Nephron progenitor cell (in vitro differentiated cells): ENCODE measurements at places on chromosomes 6 and 20.

GRCh38 chr20:61287583-61288275 is 35.7 kb downstream of the CDH4 start:
- DNase-seq: no peak

DNA sequence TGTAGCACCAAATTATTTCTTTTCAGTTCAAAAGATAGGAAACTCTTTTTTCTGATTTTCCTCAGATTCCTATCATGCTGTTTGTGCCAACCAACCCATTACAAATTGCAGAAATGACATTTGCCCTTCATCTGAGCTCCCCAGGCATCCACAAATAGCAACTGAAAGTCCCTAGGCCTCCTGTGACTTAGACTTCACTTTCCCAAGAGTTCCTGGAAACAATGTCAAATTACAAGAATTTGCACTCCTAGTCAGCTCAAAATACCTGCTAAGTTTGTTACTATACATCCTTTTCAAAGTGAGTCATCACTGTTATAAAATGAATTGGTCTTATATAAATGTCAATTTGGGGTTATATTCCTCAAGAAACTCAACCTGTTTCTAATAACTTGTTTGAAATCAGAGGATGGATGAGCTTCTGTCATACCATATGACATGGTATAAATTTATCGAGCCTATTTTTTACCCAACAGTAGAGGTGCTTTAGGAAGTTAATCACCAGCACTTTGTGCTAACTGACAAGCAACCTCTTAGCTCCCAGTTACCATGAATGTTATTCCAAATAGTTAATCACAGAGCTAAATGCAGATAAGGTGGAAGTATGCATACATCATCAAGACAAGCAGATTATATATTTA is 256.5 kb downstream of the HACE1 start:
- no peak for DNase-seq

DNA sequence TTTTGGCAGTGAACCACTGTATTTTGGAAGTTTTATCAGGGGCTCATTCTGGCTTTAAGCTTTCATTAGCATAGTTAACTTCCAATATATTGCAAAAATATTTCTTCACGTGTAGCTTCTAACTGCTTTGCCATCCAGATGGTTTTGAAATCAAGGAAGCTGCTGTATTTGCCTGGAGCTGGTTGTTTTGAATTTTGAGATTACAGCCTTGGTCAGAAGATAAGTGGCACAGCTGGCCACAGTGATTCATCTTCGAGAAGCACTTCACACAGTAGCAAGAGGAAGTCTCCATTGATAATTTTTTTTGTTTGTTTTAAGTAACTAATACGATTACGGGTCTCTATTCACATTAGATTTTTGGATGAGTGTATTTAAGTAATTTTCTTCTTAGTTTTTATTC is 3.8 kb downstream of the APCDD1L start:
- no peak for DNase-seq

DNA sequence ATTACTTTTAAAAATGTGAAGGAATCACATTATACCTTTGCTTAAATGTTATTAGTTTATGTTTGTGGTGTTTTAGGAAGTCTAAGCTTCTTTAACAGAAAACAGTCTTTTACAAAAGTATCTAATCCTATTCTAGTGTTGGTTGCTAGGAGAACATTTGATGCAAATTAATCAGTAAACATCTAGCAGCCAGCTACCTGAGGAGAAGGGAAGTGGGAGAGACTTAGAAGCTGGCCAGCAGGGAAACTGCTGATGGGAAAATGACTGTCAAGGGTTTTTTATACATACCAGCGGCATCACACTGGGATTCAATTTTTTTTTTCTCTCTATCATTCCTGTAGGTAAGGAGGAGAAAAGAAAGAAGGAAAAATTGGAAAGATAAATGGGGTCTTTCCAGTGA is 686.0 kb upstream of the MMS22L start:
- DNase-seq: no peak

DNA sequence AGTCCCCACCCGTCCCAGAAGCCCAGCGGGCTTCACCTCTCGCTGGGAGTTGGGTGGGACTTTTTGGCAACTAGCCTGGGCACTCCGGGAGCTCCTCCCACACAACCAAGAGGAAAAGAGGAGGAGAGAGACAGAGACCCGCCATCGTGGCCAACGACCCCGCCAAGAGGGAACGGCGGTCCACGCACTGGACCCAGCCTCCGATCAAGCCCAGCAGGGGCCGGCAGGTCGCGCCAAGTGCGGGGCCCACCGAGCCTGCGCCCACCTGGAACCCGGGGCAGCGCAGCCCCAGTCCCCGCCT is 3.0 kb upstream of the TMEM14C start:
- no peak for DNase-seq

- peak; percentile 9 for DNase-seq
These were observed 25.4 kb upstream of the HLA-E start for GRCh38 chr6:30463651-30464618.

DNA sequence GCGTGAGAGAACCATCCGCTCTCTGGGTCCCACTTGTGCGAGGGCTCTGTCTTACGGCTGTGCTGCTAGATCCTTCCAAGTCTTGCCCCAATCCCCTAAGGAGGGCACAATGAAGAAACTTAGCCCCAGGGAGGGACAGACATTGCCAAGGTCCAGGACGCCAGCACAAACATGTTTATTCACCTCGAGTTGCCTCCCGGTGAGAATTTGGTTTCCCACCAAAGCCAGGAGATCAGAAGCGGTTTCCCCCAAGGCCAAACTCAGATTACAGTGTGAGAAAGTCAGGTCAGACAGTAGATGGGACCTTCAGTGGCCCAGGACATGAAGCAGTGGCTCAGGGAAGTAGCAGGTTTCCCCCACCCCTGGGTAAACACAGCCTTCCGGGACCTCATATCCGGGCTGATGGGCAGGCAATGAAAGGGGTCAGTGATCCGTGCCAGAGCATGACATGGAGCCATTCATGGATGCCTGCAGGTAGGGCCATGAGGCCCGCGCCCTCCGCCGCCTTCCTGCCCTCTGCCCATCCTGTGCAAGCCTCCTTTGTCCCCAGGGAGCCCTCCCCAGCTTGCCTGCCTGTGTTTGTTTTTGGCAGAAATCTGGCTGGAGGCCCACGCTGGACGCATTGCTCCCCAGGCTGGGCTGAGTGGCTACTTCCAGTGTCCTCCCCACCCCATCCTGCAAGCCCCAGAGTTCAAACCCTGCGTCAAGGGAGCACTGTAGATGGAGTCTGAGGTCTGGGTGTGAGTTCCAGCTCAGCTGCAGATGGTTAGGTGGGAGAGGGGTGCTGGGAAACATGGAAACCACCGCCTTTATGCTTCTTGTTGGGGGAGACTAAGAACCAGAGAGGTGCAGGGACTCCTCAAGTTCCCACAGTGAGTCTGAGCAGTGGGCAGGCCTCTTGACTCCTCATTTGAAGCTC is 2.0 kb downstream of the BPIFB2 start:
- peak; percentile 56 for DNase-seq

GRCh38 chr6:39758905-39759605 is 33.1 kb upstream of the DAAM2 start:
- no peak for DNase-seq

- DNase-seq: no peak
These were observed 56.6 kb downstream of the MMUT start for GRCh38 chr6:49406250-49406970.

DNA sequence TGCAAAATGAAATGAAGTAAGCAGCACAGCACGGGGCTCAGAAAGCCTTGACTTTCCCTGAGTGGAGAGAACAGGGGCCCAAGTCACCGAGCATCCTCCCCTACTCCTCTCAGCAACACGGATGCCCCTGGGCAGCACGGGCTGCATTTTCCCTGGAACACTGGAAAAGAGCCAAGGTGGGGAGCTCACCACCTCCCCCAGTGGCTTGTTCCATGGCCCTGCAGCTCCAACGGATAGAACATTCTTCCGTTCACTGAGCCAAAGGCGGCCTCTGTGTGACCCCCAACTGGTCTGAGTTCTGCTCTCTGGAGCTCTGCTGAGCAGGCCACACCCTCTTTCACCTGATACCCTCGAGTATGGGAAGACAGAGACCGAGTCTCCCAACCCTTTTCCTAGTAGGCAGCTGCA is 20.8 kb upstream of the EMILIN3 start:
- peak; percentile 52 for DNase-seq

- no peak for DNase-seq
These were observed 29.2 kb downstream of the NOX3 start for GRCh38 chr6:155426408-155426945.

DNA sequence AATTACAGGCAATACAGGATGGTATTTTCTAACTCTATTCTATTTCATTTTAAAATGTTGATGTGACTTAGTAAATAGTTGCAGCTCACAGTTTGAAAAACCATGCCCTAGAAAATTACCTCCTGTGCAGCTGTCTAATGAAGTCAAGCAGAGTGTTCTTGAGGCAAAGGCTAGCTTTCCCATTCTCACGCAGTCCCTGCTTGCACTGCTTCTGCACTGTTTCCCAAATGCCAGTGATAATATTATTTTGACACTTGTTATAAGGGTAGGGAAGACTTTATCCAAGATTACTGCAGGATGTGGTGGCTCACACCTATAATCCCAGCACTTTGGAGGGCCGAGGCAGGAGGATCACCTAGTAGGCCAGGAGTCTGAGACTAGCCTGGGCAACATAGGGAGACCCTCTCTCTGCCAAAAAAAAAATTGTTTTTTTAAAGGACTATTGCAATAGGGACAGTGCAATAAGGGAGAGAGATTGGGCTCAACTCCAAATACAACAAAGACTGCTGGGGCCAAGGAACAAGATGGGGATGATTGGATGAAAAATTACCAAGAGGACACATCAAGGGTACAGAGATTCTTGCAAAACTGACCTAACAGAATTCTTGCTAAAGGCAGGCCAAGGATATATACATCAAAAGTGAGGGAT is 196.1 kb downstream of the LY86 start:
- DNase-seq: no peak

GRCh38 chr20:44584162-44584561 is 1.8 kb downstream of the PKIG start:
- DNase-seq: no peak

- DNase-seq: no peak
These were observed 8.5 kb downstream of the GCM2 start for GRCh38 chr6:10873374-10873773.

GRCh38 chr6:106163446-106163965 is 77.4 kb downstream of the PRDM1 start:
- no peak for DNase-seq

GRCh38 chr6:155278319-155279049 is 14.7 kb downstream of the CLDN20 start:
- DNase-seq: no peak

DNA sequence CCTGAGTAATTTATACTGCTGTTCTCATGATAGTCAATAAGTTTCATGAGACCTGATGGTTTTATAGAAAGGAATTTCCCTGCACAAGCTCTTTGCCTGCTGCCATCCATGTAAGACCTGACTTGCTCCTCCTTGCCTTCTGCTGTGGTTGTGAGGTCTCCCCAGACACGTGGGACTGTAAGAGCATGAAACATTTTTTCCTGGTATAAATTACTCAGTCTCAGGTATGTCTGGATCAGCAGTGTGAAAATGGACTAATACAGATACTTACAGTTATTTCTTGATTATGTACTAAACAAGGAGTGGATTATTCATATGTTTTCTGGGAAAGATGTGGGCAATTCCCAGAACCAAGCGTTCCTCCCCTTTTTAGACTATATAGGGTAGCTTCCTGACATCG is 1.9 kb upstream of the TRIM38 start:
- DNase-seq: no peak

- DNase-seq: no peak
These were observed 104.6 kb upstream of the TNFAIP3 start for GRCh38 chr6:137762168-137763090.

DNA sequence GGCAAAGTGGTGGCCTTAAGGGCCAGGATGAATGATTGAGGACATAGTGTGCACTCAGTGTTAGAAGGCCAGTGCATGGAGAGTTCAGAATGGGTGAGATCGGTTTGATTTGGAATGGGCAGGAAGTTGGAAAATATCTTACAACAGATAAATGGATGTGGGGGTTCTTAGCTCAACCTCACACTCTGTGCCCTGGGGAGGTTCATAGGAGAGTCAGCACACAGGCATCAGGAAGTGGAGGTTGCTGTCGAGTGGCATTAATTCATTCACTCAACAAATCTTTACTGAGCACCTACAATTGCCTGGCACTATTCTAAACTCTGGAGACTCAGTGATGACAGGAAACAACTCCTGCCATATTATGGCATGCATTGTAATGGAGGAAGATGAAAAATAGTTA is 313.7 kb upstream of the SUPT3H start:
- DNase-seq: no peak

GRCh38 chr20:58017970-58018530 is 210.4 kb downstream of the ANKRD60 start:
- no peak for DNase-seq

- DNase-seq: no peak
These were observed 33.2 kb downstream of the CCN2 start for GRCh38 chr6:131917763-131918649.

- peak; percentile 16 for DNase-seq
These were observed 4.2 kb downstream of the SCML4 start for GRCh38 chr6:107819964-107820337.

DNA sequence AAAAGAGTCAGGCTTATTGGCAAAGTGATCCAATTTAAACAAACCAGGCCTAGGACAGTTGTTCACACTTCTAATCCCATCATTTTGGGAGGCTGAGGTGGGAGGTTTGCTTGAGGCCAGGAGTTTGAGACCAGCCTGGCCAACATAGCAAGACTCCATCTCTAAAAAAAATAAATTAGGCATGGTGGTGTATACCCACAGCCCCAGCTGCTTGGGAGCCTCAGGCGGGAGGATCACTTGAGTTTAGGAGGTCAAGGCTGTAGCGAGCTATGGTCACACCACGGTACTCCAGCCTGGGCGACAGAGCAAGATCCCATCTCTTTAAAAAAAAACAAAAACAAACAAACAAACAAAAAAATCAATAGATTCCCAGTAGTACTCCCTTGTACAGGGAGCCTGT is 86.8 kb downstream of the SASH1 start:
- no peak for DNase-seq

- no peak for DNase-seq
These were observed 60.8 kb downstream of the DNAH8 start for GRCh38 chr6:38775870-38776269.

GRCh38 chr6:87393026-87393622 is 14.6 kb upstream of the CFAP206 start:
- DNase-seq: peak; percentile 37

DNA sequence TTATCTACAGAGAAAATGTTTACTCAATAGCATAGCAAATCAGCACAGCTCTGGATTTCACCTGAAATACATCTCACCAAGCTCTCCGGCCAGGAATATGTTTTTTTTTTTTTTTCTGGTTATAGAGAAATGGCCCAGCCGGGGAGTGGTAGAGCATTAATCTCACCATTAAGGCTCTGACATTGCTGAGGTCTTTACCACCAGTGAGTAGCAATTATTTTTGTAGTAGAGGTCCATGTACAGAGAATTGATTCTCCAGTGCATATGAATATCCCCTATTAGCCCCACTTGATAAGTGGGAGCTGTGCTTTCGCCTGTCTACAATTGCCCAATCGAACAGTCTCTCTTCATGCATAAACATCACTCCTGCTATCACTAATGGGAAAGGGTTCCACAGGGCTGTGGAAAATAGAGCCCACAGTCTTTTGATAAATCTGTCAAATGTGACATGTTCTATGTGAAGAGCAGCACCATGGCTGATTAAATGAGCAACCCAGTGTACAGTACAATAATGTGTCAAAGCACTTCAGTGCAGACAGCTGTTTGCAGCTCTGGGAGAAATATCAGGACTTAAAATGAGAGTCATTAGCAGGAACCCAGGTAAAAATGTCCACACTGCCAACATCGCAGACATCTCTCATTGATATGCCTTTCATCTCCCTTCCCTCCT is 227.1 kb upstream of the ID4 start:
- no peak for DNase-seq
